Panc1 (cell line): ENCODE measurements at places on chromosomes 3 and 15. TPM values are rescaled to one million over a fixed set of nuclear protein-coding genes. Genes with fewer than 3 reads are reported as not detected.

The ARHGEF26 gene
- 2.0 TPM for total RNA-seq

DNA sequence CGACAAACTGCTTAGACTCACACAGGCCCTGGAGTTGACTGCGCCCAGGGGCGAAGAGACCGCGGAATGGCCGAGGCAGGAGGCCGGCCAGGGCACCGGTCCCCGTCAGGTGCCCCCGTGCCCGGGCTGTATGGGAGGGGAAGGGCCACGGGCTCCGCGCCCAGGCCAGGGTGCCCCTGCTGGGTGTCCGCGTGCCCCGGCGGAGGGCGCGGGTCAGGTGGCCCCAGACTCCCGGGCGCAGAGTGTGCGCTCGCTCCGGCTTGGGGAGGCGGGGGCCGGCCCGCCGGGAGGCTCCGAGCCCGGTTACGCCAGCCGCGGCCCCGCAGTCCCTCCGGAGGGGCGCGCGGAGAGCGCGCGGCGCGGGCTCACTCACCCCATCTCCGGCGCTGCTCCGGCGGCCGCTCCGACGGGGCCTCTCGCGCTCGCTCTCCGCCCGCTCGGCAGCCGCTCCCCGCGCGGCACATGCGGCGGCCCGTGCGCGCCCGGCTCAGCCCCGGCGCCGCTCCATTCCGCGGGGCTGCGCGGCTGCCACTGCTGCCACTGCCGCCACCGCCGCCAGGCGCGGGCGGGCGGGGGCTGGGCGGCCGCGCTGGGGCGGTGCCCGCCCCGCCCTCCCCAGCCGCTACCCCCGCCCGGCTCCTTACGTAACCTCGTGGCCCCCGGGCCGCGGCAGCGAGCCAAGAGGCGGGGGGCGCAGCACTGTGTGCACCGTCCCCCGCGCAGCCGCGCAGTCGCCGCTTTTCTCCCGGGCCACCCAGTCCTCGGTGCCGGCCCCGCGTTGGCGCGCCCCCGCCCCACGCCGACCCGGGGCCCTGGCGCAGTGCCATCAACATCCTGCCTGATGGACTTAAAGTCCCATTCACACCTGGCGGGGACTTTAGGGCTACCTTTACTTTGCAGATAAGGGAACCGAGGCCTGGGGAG lies at the start of gene HOMER2:
HOMER2 (minus strand) TSS at position 563 of the 924 bp plus-strand sequence; CDS start at position 378, 185 bp downstream.
- no peaks in the 10 kb centered on the region for H3K36me3 ChIP-seq
- DNase-seq: no peak
- no peaks in the 10 kb centered on the region for H3K27me3 ChIP-seq
- peaks cover 15% of the 10 kb centered on the region for H3K4me1 ChIP-seq

DNA sequence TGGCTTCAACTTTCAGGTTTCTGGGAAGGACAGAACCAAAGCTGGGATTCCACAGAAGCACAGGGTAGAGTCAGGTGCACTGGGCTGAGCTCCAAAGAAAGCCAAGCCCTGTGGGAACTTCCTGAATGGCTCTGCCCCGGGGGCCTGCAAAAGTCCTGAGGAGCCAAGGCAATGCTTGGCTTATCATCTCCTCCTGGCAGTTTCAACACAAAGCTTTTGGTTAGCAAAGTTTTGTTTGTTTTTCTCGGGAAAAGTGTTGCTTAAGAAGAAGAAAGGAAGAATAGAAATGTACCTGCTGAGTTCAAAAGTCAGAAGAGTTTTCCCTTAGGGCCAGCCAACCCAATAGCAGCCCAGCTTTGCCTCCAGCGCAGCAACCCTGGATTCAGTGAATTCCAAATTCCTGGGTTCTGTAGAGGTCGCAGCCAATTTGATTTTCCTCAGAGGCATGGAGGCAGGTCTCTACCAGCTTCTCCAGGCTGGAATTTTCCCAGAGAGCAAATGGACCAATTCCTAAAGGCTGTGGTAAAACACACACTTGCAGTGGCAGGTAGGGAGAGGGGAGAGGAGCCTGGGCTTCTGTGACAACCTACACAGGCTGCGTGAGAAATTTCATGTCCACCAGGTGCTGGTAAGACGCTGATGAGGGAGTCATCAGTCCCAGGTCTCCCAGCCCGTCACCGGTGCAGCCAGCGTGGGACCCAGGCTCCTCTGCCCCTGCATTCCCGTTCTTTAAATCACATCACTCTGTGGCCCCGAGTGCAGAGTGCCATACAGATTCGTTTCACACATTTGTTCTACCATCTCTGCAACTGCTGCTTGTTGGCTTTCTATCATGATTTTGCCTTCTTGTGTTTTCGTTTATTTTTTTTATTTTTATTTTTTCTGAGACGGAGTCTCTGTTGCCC lies 54.3 kb upstream of the SNRPA1 start:
- H3K36me3 ChIP-seq: no peaks in the 10 kb centered on the region
- no peaks in the 10 kb centered on the region; the same call in 1 of the 2 replicates for H3K27me3 ChIP-seq
- H3K27ac ChIP-seq: no peak overlapping the region; the same call in 1 of the 2 replicates
- H3K4me1 ChIP-seq: peaks cover 21% of the 10 kb centered on the region
- no peak overlapping the region for H3K4me3 ChIP-seq

- no peak overlapping the region for H3K4me3 ChIP-seq
- H3K27me3 ChIP-seq: no peaks in the 10 kb centered on the region
- no peak overlapping the region for H3K27ac ChIP-seq
- H3K36me3 ChIP-seq: no peaks in the 10 kb centered on the region
Measured at GRCh38 chr15:61889706-61890105, 170.5 kb downstream of the VPS13C start.

DNA sequence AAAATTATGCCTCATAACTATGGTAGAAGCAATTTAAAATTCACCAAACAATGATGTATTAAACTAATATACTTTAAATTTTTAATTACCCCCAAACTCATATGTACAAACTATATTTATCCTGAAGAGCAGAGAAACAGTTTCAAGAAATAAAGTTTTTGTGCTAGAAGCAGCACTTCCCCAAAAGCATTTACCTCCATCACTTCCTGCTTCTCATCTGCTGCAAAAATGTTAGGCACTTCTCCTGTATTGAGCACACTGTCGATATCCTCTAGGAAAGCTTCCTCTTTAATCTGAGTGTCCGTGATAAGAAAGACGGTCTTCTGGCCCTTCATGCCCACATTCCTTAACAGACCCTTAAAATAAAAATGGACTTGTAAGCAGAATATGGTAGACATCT lies 101.5 kb upstream of the ASB14 start:
- H3K27ac ChIP-seq: no peak overlapping the region
- H3K27me3 ChIP-seq: no peaks in the 10 kb centered on the region
- no peaks in the 10 kb centered on the region for H3K36me3 ChIP-seq

DNA sequence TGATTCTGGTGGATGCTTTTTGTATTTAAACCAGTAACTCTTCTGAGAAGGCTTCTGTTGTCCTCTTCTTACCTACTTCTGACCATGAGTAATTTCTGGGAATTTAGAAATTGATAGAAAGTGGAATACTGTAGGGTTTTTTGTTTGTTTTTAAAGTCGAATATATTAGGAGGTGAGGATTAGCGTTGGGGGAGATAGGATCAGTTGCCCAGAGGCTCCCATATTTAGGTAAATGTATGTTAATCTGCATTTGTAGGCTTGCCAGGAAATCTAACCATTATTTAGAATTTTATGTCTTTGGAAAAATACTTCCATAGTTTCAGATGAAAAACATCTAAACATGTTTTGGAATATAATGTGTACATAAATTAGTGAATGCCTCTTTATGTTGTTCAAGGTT lies 6.1 kb downstream of the STT3B start:
- no peak overlapping the region for H3K27ac ChIP-seq
- H3K36me3 ChIP-seq: no peaks in the 10 kb centered on the region; the same call in 1 of the 2 replicates
- DNase-seq: no peak

DNA sequence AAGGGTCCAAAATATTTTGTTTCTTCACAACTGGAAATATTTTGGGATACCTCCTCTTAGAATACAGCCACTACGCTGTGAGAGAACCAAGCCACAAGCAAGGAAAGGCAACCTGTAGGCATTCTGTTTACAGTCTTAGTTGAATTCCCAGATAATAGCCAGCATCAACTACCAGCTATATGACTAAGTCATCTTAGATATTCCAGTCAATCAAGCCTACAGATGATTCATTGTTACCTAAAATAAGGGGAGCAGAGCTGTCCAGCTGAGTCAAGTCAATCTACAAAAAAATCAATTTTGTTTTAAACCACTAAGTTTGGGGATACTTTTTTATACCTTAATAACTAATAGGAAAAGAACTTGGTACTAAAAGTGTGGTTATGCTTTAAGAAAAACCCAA lies 526.4 kb upstream of the DPPA4 start:
- no peaks in the 10 kb centered on the region for H3K36me3 ChIP-seq
- H3K4me1 ChIP-seq: no peaks in the 10 kb centered on the region
- H3K27me3 ChIP-seq: no peaks in the 10 kb centered on the region
- H3K4me3 ChIP-seq: no peak overlapping the region
- DNase-seq: no peak

The LRRC15 gene
- 0.28 TPM for total RNA-seq

DNA sequence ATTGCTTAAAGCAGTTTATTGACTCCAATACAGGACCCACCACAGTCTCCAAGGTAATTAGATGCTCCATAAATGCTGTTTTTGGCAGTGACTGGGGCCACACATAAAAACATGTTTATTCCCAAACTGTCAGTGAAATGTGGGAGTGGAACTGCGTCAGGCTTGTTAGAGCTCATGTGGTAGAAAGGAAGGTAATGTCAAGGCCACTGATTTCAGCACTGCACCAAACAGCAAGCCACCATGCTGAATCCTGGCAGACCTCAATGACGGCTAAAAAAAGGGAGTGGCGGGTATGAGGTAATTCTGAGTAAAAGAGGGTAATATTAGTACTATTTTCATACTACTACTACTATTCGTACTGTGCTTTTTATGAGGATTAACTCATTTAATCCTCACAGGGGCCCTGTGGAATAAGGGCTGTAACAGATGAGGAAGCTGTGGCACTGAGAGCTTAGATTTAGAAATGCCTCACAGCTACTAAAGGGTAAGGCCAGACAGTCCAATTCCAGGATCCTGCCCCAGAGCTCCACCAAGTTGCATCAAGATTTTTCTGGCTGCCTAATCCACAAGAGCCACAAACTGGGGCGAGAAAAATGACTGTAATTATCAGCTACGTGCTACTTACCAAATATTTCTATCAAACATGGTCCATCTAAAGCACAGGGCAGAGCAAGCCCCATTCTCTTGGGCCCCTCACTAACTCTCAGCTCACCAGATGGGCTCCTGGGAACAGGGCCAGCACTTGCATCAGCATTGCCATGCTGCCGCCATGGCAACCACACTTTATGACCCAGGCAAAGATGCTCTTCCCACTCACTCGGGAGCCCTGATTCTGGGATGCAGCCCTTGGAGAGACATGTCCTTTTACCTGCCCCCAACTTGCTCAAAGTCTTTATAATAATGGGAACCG lies 83.6 kb upstream of the SPATA12 start:
- no peak overlapping the region for H3K27ac ChIP-seq
- no peak overlapping the region for H3K4me3 ChIP-seq
- DNase-seq: no peak

DNA sequence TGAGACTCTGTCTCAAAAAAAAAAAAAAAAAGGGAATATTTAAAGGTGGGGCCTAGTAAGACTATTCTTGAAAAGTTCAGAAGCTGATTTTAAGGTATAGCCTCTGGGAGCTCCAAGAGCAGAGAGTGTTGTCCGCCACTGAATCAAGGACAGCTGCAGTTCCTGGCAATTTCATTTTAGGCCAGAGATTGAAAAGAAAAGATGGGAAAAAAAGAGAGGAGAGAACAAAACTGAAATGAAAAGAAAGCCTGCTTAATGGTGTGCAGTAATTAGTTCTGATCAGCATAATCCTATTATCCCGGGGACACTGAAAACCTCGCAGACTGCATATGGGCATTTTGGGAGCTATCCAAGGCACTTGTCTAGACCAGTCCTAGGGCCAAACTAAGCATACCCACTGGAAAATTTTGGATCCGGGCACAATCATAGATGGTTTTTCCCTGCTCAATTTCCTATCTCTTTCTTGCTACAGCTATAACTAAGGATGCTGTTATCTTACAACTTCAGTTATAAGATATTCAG lies 43.2 kb downstream of the EHHADH start:
- H3K4me3 ChIP-seq: no peak overlapping the region
- H3K27ac ChIP-seq: no peak overlapping the region
- H3K4me1 ChIP-seq: no peaks in the 10 kb centered on the region
- no peaks in the 10 kb centered on the region for H3K27me3 ChIP-seq
- no peak for DNase-seq

GRCh38 chr3:152319831-152320617 lies 51.3 kb downstream of the MBNL1 start:
- no peaks in the 10 kb centered on the region for H3K27me3 ChIP-seq
- no peak overlapping the region for H3K4me3 ChIP-seq
- H3K27ac ChIP-seq: no peak overlapping the region
- no peak for DNase-seq
- H3K36me3 ChIP-seq: no peaks in the 10 kb centered on the region

GRCh38 chr15:63288778-63289378 lies 11.5 kb downstream of the APH1B start:
- H3K4me1 ChIP-seq: no peaks in the 10 kb centered on the region; the same call in 1 of the 2 replicates
- no peak overlapping the region for H3K27ac ChIP-seq
- no peak for DNase-seq
- no peak overlapping the region for H3K4me3 ChIP-seq

GRCh38 chr3:127365163-127365798 lies 77.4 kb upstream of the PRR20G start:
- H3K36me3 ChIP-seq: no peaks in the 10 kb centered on the region
- H3K27me3 ChIP-seq: peaks cover 5% of the 10 kb centered on the region
- no peak for DNase-seq

- H3K27ac ChIP-seq: no peak overlapping the region
- no peaks in the 10 kb centered on the region for H3K4me1 ChIP-seq
- H3K36me3 ChIP-seq: no peaks in the 10 kb centered on the region
- H3K4me3 ChIP-seq: no peak overlapping the region
Measured at GRCh38 chr15:37733628-37734027, 200.8 kb upstream of the TMCO5A start.

The SLC38A3 gene
- 6.0 TPM for total RNA-seq

DNA sequence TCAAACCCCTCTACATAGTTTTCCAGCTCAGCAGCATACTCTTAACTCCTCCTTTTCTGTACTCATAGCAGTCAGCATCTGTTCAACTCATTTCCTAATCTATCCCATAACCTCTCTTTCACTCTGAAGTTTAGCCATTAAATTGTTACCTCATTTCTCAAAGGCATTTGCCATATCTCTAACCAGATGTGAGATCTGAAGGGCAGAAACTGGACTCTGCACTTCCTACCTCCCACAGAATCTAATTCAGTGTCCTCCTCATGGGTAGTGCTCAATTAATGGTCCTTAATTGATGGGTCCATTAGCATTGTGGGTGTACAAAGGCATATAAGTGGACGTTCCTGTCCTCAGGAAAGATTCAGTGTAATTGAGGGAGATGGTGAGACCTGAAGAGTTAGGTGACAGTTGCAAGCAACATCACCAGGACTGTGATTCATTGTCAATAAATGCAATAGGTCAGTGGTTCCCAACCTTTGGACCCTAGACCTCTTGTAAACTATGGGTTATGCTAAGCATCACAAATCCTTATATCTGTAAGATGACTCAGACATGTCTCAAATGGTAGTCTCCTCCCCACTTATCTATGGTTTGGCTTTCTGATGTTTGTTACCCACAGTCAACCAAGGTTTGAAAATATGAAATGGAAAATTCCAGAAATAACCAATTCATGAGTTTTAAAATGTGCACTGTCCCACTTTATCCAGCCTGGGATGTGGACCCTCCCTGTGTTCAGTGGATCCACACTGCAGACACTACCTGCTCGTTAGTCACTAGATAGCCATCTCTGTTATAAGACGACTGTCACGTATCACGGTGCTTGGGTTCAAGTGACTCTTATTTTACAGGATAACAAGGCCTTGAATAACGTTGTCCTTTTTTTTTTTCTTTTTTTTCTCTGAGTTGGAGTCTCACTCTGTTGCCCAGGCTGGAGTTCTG lies 25.0 kb upstream of the UACA start:
- H3K4me3 ChIP-seq: no peak overlapping the region
- no peaks in the 10 kb centered on the region for H3K36me3 ChIP-seq
- H3K27ac ChIP-seq: peak overlapping the region; percentile 100
- H3K27me3 ChIP-seq: no peaks in the 10 kb centered on the region

The TRH gene
- not detected for total RNA-seq
